ENCODE measurements at places on chromosomes 1 and 21. TPM values are rescaled to one million over a fixed set of nuclear protein-coding genes. Genes with fewer than 3 reads are reported as not detected.

GRCh38 chr1:90502194-90502593, 214.9 kb downstream of the BARHL2 start:
- no peak for DNase-seq

GRCh38 chr1:111448482-111448917, 556 bp downstream of the WDR77 start:
- no peak for DNase-seq

DNA sequence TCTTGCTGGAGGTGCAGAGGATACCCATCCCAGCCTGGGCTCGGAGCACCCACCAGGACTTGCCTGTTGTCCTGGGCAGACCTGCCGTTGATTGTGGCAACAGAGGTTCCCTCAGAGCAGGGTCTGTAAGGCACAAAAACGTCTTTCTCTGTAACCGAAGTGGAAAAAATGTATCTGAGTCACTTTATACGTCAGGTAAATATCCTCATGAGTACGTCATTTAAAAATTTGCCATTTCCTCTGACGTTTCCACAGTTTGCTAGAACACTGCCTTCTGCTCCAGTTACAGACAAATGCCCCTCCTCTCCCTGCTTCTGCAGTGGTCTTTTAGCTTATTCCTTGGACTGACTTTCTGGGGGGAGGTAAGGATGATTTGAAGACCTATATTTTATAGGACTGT, 326.8 kb downstream of the HHAT start:
- DNase-seq: no peak

DNA sequence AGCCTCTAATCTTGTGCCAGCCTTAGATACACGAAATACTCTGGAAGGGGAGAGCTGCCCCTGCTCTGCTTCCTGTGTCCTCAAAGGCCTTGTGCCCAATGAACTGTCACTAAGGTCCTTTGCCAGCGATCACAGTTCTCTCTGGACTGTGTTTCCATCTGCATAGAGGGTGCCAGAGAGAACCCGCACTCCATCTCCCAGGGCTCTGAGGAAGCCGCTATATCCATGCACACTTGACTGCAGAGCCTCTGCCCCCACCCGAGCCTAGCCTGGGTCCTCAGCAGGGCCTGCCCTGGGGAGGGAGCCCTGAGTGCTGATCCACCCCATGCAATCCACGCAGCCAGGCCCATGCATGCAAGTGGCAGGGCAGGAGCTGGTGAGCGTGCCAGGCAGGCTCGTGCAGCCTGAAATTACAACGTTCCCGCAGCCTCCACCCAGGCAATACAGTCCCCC, 30.6 kb upstream of the KIF21B start:
- DNase-seq: no peak

- DNase-seq: no peak
Measured at GRCh38 chr1:185450060-185450788, 133.2 kb upstream of the IVNS1ABP start.

GRCh38 chr1:93081716-93082115, 2.6 kb downstream of the MTF2 start:
- no peak for DNase-seq

DNA sequence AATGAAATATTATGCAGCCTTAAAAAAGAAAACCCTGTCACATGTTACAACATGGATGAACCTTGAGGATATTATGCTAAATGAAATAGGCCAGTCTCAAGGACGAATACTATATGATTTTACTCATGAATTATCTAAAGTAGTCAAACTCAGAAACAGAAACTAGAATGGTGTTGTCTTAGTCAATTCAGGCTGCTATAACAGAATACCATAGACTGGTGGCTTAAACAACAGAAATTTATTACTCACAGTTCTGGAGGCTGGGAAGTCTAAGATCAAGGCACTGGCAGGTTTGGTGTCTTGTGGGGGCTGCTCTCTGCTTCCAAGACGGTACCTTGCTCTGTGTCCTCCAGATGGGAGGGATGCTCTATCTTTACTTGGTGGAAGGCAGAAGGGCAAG, 113.8 kb upstream of the DNAH14 start:
- DNase-seq: no peak

- no peak for DNase-seq
Measured at GRCh38 chr1:89894210-89895201, 73.7 kb downstream of the LRRC8D start.

DNA sequence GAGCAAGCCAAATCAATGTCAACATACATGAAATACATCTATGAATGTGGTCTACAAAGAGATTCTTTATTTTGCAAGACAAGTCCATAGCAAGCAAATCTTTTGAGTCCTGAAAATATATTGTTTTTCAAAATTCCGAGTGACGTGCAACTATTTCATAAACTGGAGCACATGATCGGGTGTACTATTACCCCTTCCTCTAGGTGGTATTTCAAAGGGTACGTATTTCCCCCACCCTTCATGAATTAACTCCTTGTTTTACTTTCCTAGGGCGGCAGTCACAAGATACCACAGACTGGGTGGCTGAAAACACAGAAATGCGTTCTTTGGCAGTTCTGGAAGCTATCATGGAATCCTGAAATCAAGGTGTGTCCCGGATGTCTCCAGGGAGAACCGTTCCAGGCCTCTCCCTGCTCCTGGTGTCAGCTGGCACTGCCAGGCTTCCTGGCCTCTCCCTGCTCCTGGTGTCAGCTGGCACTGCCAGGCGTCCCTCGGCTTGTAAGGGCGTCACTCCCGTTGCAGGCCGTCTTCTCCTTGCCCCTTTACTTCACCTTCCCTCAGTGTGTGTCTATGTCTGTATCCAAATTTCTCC, 55.3 kb downstream of the RIPK4 start:
- DNase-seq: no peak

GRCh38 chr1:76343356-76343755, 268.8 kb downstream of the ST6GALNAC3 start:
- no peak for DNase-seq

GRCh38 chr1:213122514-213122929, 71.5 kb downstream of the RPS6KC1 start:
- DNase-seq: no peak

GRCh38 chr1:240401731-240402130, 210.2 kb downstream of the GREM2 start:
- no peak for DNase-seq

- DNase-seq: no peak
Measured at GRCh38 chr21:16536643-16537434, 807.1 kb downstream of the USP25 start.

DNA sequence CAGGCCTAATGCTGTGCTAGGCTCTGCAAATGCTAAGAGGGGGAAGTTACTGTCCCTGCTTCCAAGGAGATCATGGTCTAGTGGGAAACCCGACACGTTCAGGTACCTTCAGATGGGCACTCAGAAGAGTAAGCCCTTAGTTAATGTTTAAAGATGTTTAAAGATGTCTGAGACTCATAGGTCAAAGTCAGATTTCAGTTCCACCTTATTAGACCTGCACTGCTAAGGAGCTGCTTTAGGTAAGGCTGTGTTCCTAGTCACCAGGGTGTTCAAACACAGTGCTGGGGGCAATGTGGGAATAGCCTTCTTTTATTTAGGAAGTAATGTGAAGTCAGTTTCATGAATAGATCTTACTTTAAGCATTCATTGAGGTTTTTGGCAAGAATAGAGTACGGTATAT, 3.8 kb upstream of the RUSC1 start:
- no peak for DNase-seq

DNA sequence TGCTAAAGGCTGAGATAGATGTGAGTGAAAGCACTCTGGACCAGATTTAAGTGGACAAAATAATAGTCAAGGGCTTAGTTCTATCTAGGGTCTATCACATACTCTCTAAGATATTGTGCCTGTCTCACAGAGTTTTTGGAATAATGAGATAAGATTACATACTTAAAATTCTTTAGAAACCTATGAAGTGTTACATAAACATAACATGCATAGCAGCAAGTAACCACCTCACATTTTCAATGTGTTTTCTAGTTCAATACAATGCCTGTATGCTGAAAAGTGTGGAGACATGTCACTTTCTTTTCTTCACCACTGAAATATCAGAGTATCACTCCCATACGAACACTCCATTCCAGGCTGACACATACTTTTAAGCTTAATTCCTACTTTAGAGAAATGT, 16.2 kb downstream of the SDCCAG8 start:
- no peak for DNase-seq

GRCh38 chr21:14686466-14687267, 140.6 kb upstream of the SAMSN1 start:
- no peak for DNase-seq

Gene CYYR1
- 4.7 TPM for total RNA-seq

Gene ANGPTL1
- 0.57 TPM for total RNA-seq

Gene LRRC38
- not detected for total RNA-seq

Gene A3GALT2
- total RNA-seq: 0.35 TPM

Gene HCRTR1
- total RNA-seq: 0.50 TPM

Gene RAVER2
- 7.3 TPM for total RNA-seq

Gene MIXL1
- total RNA-seq: 0.18 TPM

Measured in osteocyte (in vitro differentiated cells).